ENCODE measurements at places on chromosomes 11 and 22. TPM values are rescaled to one million over a fixed set of nuclear protein-coding genes. Genes with fewer than 3 reads are reported as not detected.

Gene USP2
- total RNA-seq: 0.58 TPM

Gene NCR3LG1
- total RNA-seq: 9.3 TPM

Gene OR6A2
- total RNA-seq: not detected

Gene PATE2
- total RNA-seq: not detected

Gene TREH
- total RNA-seq: not detected

Gene TUBA8
- 0.77 TPM for total RNA-seq

Gene BBOX1
- total RNA-seq: not detected

Gene HMGXB4
- total RNA-seq: 14.6 TPM

Gene KRTAP5-7
- total RNA-seq: not detected

Gene P2RY6
- total RNA-seq: not detected

Gene SLC7A4
- total RNA-seq: 2.7 TPM

Gene DDX25
- total RNA-seq: not detected

Gene OR5B21
- not detected for total RNA-seq

Gene SAA4
- not detected for total RNA-seq

Gene MB
- total RNA-seq: not detected

Gene MMP27
- total RNA-seq: not detected

Gene IGLL1
- total RNA-seq: not detected

Gene MLC1
- total RNA-seq: 2.5 TPM

Gene APOC3
- total RNA-seq: not detected

All from pericardium fibroblast (primary cell).